NCI-H510A (cell line): ENCODE measurements at places on chromosomes 7 and 10.

DNA sequence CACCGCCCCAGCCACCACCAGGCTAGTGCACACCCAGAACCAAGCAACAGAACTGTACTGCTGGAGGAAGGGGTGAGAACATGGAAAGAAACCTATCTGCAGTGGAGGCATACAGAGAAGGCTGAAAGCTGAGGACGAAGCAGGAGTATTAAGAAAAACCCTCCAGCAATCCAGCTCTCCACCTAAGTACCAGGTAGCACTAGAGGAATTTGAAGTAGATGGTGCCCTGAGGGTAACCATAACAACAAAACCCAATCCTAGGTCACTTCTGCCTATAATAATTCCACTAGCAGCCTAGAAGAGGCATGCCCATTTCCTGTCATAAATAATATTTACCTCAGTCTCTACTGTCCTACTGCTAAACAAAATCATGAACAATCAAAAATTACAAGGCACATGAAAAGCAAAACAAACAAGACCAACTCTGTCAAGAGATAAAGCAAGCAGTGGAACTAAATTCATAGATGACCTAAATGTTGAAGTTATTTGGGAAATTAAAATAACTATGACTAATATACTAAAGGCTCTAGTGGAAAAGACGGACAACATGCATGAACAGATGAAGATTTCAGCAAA lies 51.1 kb downstream of the HYCC1 start:
- no peak for DNase-seq

- no peak for DNase-seq
Measured at GRCh38 chr10:116324951-116325635, 845 bp downstream of the CCDC172 start.

DNA sequence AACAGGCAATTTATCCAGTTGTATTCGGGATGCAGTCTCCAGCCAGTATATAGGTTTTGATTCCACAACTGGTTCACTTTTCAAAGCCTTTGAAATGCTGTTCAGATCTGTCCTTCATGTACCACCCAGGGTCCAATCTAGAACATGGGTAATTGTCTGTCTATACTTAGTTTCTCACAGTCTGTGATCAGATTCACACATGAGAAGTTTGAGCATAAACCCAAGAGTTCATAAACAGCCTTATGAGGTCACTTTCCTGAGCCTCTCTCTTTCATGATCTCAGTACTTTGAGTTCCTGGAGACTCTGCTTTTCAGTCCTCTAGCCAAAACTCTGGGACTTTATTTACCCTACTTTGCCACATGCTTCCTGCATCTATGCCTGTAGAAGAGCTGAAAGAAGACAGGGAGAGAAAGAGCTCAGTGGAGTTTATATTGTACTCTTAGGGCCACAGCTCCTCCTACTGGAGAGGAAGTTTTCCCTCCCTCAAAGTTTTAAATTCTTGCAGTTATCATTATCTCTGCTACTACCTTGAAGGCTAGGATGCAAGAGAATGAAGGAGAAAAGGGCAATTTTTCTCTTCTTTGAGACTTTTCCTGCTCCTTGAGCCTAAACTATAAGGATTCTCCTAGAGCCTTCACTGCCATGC lies 172.0 kb downstream of the ZEB1 start:
- no peak for DNase-seq

DNA sequence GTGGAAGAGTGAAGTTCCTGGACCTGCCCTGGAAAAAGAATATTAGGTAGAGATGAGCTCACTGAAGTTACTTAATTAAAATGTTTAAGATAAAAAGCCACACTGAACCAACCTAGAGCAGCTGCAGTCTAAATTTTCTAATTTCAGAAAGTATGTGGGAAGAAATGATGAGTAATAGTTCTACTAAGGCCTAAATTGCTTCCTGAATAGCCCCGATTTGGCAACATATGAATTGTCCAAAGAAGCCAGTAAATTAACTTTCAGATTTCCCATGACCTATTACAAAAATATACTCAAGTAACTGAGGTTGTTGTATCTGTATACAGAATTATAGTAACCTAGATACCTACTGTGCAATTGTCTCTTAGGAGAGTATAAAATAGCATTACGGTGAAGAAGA lies 312.6 kb downstream of the IPMK start:
- DNase-seq, result no peak

GRCh38 chr10:129969911-129970464 lies 5.9 kb upstream of the EBF3 start:
- no peak for DNase-seq

DNA sequence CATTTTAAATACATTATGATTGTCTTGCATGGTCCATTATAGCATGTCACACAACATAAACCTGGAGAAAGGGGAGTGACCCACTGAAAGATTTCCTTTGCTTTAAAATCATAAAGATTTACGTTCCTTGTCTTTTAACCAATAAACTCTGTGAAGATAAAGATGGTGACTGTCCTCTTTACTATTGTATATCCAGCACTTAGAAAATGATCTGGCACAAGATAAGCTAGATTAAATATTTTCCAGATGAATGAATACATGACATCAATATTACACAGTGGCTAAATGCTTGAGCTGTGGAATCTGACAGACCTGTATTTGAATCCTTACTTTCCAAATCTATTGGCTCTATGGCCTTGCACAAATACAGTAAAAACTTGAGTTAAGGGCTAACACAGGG lies 938.4 kb downstream of the SORCS1 start:
- no peak for DNase-seq

DNA sequence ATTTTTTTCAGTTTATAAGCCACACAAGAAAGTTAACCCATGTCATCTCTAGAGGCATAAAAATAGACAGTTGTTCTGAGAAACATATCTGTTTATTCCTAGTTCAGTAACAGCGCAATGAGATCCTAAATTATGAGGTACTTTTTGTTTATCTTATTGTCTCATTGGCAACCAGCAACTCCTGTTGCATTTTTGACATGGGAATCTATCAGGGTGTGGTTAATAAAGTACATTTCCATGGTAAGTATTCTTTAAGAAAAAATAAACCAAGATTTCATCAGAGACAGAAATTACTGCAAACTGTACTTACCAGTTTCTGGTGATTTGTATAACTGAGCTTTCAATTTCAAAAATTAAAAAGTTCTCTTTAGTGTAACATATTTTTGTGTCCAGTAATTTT lies 9.0 kb downstream of the FAS start:
- DNase-seq, result no peak

DNA sequence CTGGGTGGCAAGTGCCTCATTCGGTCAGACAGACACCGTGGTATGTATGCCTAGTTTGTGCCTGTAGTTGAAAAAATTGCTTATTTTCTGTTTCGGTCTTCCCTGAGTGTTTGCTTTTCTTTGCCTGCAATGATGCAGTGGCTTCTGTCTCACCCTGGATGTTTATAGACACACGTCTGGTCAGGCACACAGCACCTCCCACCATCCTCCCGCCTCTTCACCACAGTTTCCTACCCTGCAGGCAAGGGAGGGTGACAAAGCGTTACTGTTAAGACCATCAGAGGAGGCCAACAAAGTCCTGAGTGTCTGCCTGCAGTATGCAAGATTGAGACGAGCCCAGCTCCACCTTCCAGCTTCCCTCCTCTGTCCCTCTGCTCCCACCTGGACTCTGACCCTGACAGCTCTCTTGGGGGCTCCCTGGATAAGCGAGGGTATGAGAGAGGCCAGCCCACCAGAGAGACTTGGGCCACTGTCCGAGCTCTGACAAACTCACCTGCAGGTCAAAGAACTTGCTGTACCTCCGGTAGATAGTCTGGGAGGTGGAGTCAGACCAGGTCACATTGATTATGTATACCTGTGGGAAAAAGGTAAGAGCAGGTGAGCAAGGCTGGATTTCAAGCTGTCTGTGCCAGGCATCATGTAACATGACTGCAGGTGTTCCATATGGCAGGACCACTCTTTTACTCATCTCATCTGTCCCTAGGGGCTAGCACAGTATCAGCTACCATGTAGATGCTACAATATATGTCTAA lies 54.4 kb downstream of the SH3PXD2A start:
- peak; percentile 50 for DNase-seq

DNA sequence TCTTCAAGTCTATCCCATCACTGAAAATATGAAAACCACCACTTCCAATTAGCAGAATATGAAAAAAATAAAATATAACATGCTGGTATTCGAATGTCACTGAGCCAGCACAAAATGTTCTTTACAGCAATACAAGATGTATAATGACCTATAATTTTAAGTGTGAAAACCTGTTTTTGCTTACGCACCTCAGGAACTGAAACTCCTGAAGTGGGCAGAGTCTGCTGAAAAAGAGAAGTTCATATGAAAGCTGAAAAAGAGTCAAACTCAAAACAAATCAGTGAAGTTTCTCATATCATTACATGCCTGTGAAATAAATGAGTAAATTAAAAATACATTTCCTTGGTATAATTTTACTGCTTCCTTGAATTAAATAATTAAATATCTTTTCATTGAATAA lies 272.5 kb downstream of the DGKB start:
- no peak for DNase-seq

GRCh38 chr10:75294031-75294437 lies 58.3 kb upstream of the COMTD1 start:
- no peak for DNase-seq

GRCh38 chr7:157244516-157245294 lies 92.1 kb upstream of the DNAJB6 start:
- no peak for DNase-seq

DNA sequence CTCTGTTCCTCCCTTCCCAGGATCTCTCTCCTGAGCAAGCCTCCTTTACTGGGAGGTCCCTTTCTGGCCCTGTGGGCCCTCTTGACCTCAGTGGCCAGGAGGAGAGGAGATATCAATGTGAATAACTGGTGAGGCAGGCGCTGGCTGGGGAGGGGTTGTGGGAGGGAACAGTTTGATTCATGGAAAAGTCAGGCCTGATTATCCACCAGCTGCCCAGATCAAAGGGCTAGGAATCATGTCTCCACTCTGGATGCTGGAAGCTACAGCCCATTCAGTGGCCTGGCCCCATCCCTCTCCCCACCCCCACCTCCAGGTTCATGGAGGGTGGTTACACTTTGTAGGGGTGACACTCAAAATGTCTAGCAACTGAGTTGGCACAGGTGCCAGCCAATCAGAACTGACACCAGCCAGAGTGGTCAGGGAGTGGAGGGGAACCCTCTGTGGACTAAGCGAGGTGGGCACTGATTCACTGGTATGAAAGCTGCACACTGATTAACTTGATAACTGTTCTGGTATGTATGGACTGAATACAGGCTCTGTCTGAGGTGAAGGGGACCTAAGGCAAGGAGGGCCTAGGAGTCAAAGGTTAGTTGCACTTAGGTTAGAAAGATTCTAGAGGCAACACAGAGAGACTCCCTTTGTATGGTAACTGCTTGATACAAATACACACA lies 4.8 kb downstream of the PRRT4 start:
- DNase-seq, result no peak

DNA sequence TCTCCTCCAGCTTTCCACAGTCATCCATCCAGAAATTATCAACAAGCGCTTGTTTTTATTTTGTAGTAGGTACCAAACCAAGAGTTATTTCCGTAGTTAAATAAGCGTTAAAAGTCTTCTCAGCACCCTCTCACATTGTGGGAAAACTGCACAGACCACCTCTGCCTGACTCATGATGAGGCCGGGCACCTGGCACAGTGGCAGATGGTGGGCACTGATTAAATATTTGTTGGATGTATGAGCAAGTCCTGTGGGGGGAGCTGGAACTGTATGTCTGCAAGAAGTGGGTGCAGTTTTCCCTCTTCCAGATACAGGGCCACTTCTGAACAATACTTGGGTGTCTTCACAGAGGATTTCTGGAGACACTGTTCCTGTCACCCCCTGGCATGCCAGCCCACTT lies 5.3 kb upstream of the REPIN1 start:
- DNase-seq, result no peak

DNA sequence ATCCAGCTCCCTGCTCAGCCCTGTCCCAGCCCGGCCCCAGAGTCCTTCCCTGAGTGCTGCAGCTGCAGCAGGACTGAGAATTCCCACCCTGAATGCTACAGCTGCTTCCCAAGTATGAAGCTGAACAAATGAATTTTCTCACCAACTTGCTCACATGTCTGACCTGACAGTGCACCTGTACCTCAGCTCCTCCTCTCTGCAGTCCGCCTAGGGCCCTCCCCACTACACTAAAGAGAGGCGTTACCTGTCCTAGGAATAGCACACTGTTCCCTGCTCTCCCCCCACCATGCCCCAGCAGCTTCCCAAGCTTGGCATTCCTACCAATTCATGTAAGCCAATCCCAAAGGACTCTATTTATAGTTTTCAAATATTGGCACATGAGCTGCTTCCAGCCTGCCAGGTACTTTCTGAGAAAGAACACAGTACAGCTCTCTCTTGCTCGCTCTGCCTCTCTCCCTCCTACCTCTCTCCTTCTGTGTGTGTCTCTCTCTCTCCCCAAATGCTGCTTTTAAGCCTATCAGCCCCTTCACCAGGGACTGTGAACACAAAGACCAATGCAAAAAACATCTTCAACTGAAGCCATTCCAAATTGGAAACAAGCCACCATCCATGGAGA lies 400.1 kb downstream of the TNS3 start:
- DNase-seq, result no peak

GRCh38 chr10:391305-391704 lies 256.1 kb downstream of the ZMYND11 start:
- DNase-seq, result peak; percentile 9

DNA sequence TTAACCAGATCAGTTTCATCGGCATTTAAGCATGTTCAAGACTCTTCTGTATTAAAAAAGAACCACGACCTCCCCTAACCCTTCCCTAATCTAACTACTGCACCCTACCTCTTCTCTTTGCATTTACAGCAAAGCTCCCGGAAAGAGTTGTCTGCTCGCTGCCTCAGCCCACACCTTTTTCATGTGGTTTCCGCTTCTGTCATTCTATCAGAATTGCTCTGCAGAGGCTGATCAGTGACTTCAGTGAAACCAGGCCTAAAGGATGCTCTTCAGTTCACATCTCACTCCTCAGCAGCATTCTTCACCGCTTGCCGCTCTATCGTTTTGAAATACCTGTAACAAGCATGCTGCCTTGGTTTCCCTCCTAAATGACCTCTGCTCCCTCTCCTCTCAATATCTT lies 160.9 kb downstream of the SDK1 start:
- no peak for DNase-seq

- no peak for DNase-seq
Measured at GRCh38 chr10:115827231-115828009, 445.6 kb downstream of the GFRA1 start.

DNA sequence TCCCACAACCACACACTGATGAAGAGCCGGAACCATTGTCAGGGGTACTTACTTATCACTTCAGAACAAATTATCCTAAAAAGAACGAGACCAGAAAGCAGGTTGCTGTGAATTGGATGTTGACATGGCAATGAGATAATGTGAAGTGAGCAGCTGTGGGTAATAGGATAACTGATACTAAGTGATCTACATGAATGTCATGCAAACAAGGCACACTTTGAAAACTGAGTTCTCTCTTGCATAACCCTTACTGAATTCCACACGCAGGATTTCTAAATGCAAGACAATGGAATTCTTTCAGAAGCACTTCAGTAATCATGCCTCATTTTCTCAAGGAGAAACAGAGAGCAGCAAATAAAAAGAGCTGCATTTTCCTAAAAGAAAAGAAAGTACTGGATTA lies 242.5 kb upstream of the TMEM229A start:
- no peak for DNase-seq

- DNase-seq, result no peak
Measured at GRCh38 chr7:11436773-11437524, 395.0 kb downstream of the THSD7A start.

- DNase-seq, result no peak
Measured at GRCh38 chr7:39855325-39855674, 94.8 kb upstream of the CDK13 start.

GRCh38 chr7:66236713-66237303 lies 31.7 kb downstream of the TPST1 start:
- no peak for DNase-seq
